ENCODE measurements at places on chromosomes 12 and 14. TPM values are rescaled to one million over a fixed set of nuclear protein-coding genes. Genes with fewer than 3 reads are reported as not detected.

DNA sequence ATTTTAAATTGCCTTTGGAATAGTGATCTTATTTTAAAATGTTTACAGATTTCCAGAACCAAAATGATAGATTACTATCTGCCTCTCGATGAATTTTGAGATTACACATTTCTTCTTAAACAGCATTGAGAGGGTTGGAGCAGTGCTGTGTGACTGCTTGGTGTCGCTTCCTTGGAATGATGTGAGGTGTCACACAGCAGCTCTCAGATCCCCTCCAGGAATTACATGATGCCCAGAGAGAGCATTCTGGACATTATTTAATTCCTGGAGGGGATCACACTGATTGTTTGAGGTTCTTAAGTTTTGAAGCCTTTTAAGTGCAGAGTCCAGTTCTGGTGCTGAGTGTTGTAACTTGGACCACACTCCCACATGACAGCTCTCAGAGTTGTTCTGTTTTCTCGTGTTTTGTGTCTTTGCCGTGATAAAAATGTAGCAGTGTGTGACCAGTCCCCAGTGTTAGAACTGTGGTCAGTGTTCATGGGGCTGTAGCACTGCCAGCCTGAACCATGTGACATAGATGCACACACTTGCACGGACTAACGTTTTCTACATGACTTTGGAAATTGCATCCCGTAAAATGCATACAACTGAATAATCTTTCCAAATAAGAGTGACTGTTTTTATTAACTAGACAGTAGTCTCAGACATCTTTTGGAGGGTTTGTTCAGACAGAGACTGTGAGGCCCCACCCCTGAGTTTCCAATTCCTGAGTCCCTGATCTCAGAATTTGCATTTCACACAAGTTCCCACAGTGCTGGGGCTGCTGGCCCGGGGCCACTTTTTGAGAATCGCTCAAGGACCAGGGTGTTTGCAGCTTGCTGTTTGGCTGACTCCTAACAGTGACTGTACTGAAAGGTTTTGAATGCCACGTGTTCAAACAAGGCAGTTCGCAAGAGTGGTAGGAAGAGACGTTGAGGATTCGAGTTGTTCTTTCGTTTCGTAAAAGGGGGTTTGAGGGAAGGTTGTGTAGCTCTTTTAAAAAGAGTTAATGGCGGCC lies 26.0 kb downstream of the XRCC3 start:
- DNase-seq = no peak

DNA sequence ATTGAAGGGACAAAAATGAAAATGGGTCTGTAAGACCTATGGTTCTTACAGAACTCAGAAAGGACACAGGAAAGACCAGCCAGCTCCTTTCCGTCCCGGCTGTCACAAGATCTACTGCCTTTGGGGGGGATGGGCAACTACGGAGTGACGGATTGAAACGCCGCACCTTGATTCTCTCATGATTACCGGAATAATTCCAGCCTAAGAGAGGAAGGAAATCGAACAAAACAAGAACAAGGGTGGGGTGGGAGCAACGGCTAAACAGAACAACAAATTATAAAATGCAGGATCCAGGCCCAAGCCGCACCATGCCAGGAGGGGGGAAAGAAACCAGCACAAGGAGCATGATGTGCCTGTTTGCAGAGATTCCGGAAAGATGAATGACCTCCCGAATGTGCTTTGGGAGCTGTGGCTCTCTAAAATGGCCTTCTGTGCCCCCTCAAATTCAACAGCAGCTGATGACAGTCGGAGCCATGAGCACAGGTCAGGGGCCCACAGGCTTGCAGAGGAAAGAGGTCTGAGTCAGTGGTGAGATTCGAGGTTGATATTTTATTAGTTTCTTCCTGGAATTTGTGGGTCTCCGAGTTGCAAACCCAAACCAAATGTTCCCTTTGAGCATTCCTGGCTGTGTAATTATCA lies 72.1 kb downstream of the SPRING1 start:
- DNase-seq = no peak

DNA sequence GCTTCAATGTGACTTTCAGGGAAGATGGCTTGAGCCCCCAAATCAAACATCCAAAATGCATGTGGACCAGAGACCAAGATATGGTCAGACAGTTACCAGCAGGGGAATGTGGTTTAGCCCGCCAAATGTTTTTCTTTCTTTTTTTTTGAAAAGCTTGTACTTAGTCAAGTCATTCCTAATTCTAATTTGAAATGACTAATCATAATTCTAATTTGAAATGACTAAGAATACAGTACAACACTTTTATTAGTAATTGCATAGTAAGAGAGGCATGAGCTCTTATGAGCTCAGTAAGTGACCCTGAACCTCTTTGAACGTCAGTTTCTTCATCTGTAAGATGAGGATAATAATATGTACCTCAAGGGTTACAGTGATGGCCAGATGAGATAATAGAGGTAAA lies 72.4 kb downstream of the HECTD4 start:
- DNase-seq = no peak

GRCh38 chr12:28602786-28603185 lies 412.5 kb downstream of the CCDC91 start:
- DNase-seq = no peak

GRCh38 chr14:23077962-23078361 lies 17.0 kb downstream of the ACIN1 start:
- DNase-seq = no peak

DNA sequence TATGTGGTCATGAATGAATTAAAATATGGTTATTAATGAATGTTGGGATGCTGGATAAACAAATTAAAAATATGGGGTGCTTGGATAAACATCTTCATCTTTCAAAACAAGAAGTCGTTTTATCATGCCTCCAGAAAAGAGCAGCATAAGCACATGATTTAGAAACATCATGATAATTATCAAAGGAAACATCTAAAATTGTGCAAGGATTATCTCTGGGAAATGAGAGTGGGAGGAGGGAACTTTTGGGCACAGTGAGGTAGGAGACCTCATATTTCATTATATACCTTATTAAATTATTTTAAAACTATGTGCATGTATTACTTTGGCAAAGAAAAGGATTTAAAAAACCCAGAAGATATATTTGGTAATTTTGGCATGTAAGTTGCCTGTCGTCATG lies 8.9 kb downstream of the C3AR1 start:
- DNase-seq = no peak

ASCL1 gene
- total RNA-seq = not detected
